M059J (cell line): ENCODE measurements at places on chromosomes 11 and 22. TPM values are rescaled to one million over a fixed set of nuclear protein-coding genes. Genes with fewer than 3 reads are reported as not detected.
A peak's percentile ranks its signal among the peaks of the same experiment; 100 is the strongest.

DNA sequence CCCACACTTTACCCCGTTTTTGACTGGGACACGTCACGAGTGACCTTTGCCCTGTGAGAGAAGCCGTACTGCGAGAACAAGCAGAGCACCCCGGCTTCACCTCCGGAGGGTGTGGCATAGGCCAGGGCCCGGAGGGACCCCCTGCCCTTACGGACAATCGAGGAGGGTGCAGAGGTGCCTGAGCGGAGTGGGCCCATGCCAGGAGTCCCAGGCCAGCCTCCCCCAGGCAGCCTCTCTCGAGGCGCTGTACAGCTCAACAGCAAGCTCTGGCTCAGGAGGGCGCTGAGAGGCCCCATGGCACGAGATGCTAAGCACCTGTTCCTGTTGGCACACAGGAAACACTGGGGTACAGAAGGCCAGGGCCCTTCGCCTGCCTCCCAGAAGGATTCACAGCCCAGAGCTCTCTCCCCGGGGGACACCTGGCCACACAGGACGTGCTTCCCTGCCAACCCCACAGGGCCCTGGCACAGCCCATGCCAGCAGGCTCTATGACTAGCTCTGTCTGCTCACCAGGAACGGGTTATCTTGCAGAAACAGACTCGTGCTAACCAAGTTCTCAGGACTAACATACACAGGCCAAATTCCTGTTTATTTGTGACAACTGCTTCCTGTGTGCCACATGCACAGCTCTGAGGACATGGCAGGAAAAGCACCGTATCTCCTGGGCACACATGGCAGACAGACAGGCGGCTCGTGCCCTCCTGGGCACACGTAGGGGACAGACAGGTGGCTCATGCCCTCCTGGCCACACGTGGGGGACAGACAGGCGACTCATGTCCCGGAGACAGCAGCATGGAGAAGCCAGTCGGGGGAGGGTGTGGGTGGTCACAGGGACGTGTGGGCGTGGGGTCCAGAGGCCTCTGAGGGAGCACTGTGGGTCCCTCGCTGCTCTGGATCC, 11.6 kb downstream of the TOLLIP start:
- DNase-seq = no peak

APOL4 gene
- total RNA-seq = 0.10 TPM in 1 of 2 replicates, not detected in the other

DNA sequence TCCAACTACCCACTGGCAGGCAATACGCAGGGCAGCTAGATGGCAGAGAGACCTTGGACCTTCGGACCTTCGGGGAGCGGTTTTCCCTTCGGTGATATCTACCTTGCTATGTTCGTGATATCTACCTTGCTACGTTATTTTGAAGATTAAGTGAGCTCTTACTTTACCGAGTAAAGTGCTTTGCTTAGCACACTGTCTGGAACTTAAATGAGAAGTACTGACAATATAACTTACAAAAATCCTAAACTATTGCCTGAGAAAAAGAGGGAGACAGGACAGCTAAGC, 1.0 kb upstream of the PRDM10 start:
- DNase-seq = no peak

CLP1 gene
- 18.4 and 30.7 TPM in 2 replicates for total RNA-seq

PLXNB2 gene
- 44.4 and 59.5 TPM in 2 replicates for total RNA-seq

DNA sequence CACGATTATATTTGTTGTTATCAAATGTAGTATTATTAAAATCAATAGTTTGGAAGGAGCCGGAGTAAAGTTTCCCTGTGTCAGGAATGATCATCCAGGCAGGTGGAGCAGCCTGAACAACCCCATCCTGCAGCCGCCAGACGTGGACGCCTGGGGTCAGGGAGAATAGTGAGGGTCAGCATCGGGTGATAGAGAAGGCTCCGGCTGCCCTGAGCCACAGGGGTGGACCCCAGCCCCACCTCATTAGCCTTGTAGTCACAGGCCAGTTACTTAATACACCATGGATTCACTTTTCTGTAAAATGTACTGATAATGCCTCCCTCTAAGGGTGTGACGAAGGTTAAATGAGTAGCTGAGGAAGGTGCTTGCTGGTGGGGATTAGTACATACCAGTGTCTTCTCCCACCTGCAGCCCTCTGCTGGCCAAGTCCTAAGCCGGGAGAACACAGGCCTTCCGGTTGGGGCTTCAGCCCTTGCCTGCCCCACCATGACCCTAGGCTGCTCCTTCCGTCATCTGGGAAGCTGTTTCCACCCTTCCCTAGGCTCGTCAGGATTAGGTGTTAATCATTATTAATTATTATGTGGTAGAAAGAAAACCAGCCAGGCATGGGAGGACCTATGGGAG, 14.9 kb downstream of the TMEM121B start:
- DNase-seq = no peak

GRCh38 chr11:92224407-92225124, at the start of gene FAT3:
TSS of gene FAT3 (plus strand) at chr11:92224818. CDS start at chr11:92352113, 127,295 bp downstream.
- peak; percentile 71 for DNase-seq
